ENCODE measurements at places on chromosomes 11 and 22.

GRCh38 chr11:20007386-20007785 lies 152.9 kb downstream of the DBX1 start:
- no peak for DNase-seq

DNA sequence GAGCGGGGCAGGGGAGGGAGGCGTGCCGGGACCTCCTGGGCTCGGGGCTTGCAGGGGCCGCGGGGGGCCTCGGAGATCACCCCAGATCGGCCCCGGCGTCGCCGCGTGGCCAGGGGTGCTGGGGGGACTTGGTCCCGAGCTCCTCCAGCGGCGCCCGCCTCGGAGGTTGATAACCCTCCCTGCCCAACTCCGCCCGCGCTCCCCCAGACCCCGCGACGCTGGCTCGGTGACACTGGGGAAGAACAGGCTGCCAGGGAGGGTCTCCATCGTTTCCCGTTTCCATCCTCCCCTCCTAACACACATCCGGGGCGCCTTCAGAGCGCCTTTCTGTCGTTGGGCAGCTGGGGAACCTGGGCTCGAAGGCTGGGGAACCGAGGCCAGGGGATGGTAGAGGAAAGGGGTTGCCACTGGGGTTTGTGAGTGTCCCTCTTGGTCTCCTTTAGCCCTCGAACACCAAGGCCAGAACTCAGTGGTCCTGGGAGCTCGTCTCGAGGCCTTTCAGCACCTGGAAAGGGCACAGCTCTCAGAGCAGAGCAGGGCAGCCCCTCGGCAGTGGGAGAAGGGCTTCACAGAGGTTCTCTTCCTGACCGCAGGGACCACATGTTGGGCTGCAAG lies 431 bp downstream of the SLC37A2 start:
- DNase-seq = no peak

GRCh38 chr22:39247361-39247760 lies 2.6 kb upstream of the PDGFB start:
- no peak for DNase-seq

- no peak for DNase-seq
Observed at GRCh38 chr11:1174441-1175370, 17.0 kb downstream of the MUC5AC start.

- DNase-seq = peak; percentile 39
Observed at GRCh38 chr11:124194293-124195188, 11.4 kb downstream of the OR10D3 start.

All from tibial artery (tissue), 4 donors.